Stomach (tissue), 19 donors: ENCODE measurements at places on chromosomes 5 and 9. TPM values are rescaled to one million over a fixed set of nuclear protein-coding genes. Genes with fewer than 3 reads are reported as not detected.

The SLC28A3 gene
- 1.4 TPM for total RNA-seq

DNA sequence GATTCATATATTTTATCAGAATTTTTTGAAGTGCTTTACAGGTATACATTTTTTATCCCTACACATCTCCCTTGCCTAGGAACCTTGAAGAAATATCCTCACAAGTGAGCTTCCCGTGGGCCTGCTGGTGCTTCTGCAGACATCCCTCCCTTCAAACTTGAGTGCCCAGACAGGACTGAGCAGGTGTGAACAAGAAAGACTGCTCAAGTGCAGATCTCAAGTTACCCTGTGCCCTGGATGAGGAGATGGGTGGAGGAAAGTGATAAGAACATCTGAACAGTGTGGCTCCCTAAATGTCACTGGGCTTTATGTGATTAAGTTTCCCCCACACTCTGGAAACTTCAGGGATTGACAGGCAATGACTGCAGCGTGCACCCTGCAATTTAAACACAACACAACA, 209.8 kb downstream of the TLE1 start:
- H3K36me3 ChIP-seq = no peaks in the 10 kb centered on the region
- no peak overlapping the region for H3K4me3 ChIP-seq
- no peak for DNase-seq
- H3K27ac ChIP-seq = no peak overlapping the region

The HSPB3 gene
- total RNA-seq = 9.4 TPM

DNA sequence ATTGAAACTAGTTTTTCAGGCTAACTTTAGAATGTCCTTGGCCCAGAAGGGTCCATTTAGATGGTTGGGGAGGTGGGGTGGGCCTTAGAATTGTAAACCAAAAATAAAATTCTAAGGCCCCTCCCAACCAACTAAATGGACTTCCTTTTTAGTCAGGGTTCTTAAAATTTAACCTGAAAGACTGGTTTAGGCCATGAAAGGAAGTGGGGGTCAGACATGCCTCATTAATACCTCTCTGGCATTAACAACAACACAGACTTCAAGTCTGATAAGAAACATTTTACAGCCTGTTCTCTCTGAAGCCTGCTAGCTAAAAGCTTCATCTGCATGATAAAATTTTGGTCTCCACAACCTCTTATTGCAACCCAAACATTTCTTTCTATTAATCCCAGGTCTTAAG, 65.5 kb upstream of the TNC start:
- H3K4me1 ChIP-seq = no peaks in the 10 kb centered on the region
- H3K27ac ChIP-seq = no peak overlapping the region

- H3K4me3 ChIP-seq = no peak overlapping the region
- no peaks in the 10 kb centered on the region for H3K4me1 ChIP-seq
- no peak overlapping the region for H3K27ac ChIP-seq
- no peaks in the 10 kb centered on the region for H3K27me3 ChIP-seq
- no peak for DNase-seq
- peaks cover 47% of the 10 kb centered on the region for H3K36me3 ChIP-seq
Measured at GRCh38 chr9:13186091-13186490, 93.4 kb downstream of the MPDZ start.

GRCh38 chr9:89236955-89237573, 58.4 kb upstream of the SHC3 start:
- H3K4me1 ChIP-seq = peaks cover 4% of the 10 kb centered on the region
- DNase-seq = no peak
- no peak overlapping the region for H3K4me3 ChIP-seq
- H3K36me3 ChIP-seq = no peaks in the 10 kb centered on the region
- no peak overlapping the region for H3K27ac ChIP-seq

DNA sequence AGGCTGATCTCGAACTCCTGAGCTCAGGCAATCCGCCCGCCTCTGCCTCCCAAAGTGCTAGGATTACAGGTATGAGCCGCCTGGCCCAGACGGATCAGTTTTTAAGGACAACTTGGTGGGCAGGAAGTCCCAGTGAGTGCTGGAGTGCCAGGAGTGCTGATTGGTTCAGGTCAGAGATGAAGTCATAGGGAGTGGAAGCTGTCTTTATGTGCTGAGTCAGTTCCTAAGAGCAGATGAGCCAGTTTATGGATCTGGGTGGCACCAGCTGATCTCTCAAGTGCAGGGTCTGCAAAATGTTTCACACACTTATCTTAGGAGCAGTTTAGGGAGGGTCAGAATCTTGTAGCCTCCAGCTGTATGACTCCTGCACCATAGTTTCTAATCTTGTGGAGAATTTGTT, 292.1 kb upstream of the ELAVL2 start:
- no peaks in the 10 kb centered on the region for H3K27me3 ChIP-seq
- no peak overlapping the region for H3K27ac ChIP-seq
- DNase-seq = no peak
- no peaks in the 10 kb centered on the region for H3K4me1 ChIP-seq
- no peaks in the 10 kb centered on the region for H3K36me3 ChIP-seq

DNA sequence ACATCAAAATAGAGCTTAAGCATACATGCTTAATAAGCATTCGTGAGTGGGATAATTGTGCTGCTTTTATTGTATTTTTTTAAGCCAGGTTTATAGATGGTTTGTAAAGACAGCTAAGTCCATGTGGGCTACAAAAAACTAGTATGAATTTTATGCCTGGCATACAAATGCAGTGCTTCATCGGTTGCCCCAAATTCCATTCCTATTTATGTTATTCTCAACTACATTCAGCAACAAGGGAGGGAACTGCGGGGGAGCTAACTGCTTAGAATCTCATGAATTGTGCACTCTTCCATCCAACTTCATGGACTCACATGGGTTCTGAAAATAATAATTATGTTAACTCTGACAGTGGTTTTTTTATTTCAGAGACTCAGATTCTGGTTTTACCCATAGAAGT, 199.2 kb downstream of the FAM170A start:
- H3K27me3 ChIP-seq = no peaks in the 10 kb centered on the region
- no peaks in the 10 kb centered on the region for H3K36me3 ChIP-seq
- DNase-seq = peak; percentile 2
- no peaks in the 10 kb centered on the region for H3K4me1 ChIP-seq
- H3K27ac ChIP-seq = no peak overlapping the region

DNA sequence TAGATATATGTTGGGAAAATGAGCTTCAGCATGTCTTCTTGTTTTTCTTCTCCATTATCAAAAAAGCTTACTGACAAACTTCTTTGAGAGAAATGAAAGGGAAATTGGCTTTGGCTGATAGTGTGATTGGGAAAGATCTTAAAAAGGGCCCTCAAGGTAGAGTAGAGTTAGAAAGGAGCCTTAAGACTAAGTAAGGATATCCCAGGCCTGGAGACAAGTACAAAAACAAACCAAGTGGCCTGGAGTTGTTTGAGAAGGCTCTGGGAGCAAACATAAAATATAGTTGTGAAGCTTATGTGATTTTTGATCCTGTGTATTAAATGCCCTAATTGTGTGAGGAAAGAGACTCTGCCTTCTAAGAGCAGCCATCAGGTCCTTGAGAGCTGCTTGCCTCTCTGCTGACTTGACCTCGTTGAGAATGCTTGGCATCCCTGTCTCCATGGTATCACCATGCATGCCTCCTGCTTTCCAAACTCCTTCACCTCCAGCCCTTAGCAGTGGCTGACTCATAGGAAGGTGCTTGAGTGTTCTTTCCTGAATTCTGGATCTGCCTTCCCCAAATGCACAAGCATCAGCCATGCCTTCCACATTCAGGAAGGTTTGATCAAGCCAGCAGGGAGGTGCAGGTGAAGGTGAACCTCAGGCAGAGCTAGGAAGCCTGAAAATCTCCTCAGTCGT, 78.9 kb downstream of the SMARCA2 start:
- H3K36me3 ChIP-seq = peaks cover 72% of the 10 kb centered on the region
- H3K27ac ChIP-seq = no peak overlapping the region
- H3K4me1 ChIP-seq = peaks cover 10% of the 10 kb centered on the region
- no peaks in the 10 kb centered on the region for H3K27me3 ChIP-seq
- DNase-seq = no peak

GRCh38 chr9:34989946-34990635, 546 bp downstream of the DNAJB5 start:
- H3K27me3 ChIP-seq = no peaks in the 10 kb centered on the region
- H3K27ac ChIP-seq = peak overlapping the region; percentile 99
- H3K4me3 ChIP-seq = peak overlapping the region; percentile 86
- H3K4me1 ChIP-seq = peaks cover 41% of the 10 kb centered on the region
- DNase-seq = peak; percentile 52

DNA sequence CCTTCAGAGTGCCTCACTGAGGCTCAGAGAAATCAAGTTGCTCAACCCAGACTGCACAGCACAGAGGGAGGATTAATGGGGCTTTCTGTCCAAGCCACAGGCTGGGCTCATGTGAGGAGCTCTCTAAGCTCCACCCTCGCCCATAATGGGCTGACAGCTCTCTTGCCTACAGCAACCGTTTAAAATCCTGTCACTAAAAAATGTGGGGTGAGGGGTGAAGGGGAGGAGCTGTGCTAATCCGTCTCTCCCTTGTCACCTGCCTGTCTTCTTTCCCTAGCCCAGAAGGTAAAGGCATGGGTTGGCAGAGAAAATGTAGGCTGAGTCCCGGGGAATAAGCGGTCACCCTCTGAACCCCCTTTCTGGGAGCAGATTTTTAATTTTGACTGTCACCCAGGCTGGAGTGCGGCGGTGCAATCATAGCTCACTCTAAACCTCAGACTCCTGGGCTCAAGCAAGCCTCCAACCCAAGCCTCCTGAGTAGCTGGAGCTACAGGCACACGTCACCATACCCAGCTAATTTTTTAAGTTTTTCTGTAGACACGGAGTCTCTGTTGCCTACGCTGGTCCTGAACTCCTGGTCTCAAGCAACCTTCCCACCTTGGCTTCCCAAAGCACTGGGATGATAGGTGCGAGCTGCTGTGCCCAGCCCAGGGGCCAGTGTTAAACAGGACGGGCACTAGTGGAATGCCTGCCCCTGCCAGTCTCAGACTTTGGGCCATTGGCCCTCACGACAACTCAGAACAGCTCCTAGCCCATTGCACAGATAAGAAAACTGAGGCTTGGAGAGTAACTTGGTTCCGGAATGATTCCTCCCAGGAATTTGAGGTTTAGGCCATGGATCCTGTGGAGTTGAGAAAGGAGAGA, 89.5 kb downstream of the LMX1B start:
- H3K27me3 ChIP-seq = peaks cover 86% of the 10 kb centered on the region
- H3K4me1 ChIP-seq = peaks cover 15% of the 10 kb centered on the region
- no peak overlapping the region for H3K27ac ChIP-seq
- H3K4me3 ChIP-seq = no peak overlapping the region
- no peaks in the 10 kb centered on the region for H3K36me3 ChIP-seq
- DNase-seq = peak; percentile 4

GRCh38 chr5:175133185-175133584, 310.8 kb downstream of the DRD1 start:
- no peaks in the 10 kb centered on the region for H3K27me3 ChIP-seq
- no peak for DNase-seq
- H3K4me3 ChIP-seq = no peak overlapping the region
- H3K4me1 ChIP-seq = no peaks in the 10 kb centered on the region
- H3K36me3 ChIP-seq = no peaks in the 10 kb centered on the region

The SLC46A2 gene
- total RNA-seq = not detected

- no peaks in the 10 kb centered on the region for H3K36me3 ChIP-seq
- no peak overlapping the region for H3K27ac ChIP-seq
- H3K27me3 ChIP-seq = no peaks in the 10 kb centered on the region
- H3K4me1 ChIP-seq = no peaks in the 10 kb centered on the region
Measured at GRCh38 chr5:161411156-161411555, 135.4 kb downstream of the GABRB2 start.
